ENCODE measurements at places on chromosomes 2 and 18.

GRCh38 chr2:33617401-33617800 is 18.3 kb upstream of the FAM98A start:
- no peak for DNase-seq

- no peak for DNase-seq
Measured at GRCh38 chr2:165924946-165925345, 28.6 kb downstream of the TTC21B start.

DNA sequence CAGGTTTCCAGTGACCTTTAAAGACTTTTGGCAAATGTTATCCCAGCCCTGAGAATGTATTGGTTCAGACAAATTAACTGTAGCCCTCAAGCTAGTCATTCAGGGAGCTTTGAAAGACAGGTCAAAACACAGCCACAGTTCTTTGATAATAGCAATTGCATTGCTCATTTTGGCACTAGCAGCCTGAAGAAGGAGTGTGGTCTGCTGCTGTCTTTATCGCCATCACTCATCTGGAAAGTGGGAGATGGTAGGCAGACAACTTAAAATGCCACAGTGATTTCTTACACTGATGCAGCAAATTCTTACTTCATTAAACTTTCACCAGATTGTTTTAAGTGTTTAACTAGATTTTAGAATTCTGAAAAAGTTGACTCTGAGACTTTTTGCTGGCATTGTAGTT is 47.2 kb downstream of the DOK6 start:
- DNase-seq, result peak; percentile 10

- no peak for DNase-seq
Measured at GRCh38 chr2:133152801-133153200, 415.5 kb downstream of the NCKAP5 start.

- DNase-seq, result no peak
Measured at GRCh38 chr18:46702471-46702870, 45.5 kb upstream of the LOXHD1 start.
